Stimulated activated CD8-positive, alpha-beta memory T cell treated with anti-CD3 and anti-CD28 coated beads, Interleukin-4, amount 100 ng/mL, for 24 hours (primary cell): ENCODE measurements at places on chromosomes 16 and 17.

DNA sequence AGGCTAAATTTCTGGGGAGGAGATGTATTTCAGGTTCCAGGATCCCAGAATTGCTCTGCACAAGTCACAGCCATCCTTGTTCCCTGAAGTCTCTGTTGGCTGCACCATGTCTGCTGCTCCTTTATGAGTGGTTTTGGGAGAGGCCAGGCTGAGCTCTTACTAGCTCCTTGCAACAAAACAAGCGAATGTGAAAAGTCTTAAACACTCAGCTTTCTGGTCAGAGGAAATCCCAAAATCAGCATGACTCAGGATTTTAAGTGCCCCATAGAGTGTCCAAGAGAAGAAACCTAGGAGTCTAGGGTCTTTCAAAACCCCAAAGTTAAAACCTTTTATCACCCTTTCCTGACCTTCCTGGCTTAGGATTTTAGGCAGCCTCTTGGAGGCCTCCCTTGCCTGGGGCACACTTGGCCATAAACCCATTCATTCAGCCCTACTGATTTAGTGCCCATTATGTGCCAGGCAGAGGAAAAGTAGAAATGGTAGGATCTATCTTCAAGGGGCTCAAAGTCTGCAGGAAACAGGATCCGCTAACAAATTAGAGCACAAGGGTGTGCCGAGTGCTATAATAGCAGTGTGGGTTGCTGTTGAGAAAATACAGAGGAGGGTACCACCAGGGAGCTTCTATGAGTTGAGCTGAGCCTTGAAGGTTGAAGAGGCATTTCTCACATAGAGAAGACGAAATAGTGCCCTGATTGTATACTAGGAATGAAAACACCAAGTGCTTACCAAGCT lies 36.9 kb downstream of the SOST start:
- DNase-seq: no peak

DNA sequence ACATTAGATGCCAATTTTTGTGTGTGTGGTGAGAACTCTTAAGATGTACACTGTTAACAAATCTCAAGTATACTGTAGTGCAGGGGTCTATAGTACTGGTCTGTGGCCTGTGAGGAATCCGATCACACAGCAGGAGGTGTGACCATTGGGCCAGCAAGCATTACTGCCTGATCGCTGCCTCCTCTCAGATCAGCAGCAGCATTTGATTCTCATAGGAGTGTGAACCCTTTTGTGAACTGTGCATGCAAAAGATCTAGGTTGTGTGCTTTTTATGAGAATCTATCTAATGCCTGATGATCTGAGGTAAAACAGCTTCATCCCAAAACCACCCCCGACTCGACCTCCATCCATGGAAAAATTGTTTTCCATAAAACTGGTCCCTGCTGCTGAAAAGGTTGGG lies 12.6 kb downstream of the ZNF267 start:
- DNase-seq: no peak

DNA sequence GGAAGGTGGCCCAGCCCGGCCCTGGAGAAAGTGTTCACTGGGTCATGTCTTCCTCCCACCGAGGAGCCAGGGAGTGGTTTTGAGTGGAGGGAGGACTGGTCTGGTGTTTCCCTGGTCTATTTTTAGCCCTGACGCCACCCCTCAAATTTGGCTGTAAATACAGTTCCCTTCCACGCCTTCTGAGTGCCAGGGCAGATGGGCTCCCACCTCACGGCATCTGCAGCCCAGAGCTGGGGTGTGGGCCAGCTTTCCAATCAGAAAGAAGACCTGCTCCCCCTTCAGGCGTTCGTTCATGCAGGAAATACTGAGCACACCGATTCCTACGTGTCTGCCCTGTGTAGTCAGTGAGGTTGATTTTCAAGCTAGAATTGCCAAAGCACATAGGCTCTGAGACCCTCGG lies 53.7 kb downstream of the SNX20 start:
- DNase-seq: peak; percentile 11

- DNase-seq: peak; percentile 56
Measured at GRCh38 chr16:728131-728889, 1.4 kb downstream of the HAGHL start.

DNA sequence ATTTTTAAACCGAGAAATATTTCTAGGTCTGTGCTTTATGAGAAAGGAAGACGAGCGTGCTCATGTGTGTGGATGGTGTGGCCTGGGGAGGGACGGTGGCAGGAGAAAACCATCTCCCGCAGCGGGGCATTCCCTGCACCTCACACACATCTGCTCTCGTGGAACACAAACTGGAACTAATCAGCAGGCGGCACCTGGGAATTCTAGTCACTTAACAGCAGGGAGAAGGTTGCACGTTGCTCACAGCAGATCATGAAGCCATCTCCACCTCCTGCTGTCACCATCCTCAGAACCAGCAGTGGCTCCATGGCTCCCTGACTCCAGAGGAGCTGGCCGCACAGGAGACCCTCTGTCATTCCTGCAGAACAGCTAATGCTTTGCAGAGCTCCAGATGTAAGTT lies 35.2 kb downstream of the ADCY9 start:
- no peak for DNase-seq

DNA sequence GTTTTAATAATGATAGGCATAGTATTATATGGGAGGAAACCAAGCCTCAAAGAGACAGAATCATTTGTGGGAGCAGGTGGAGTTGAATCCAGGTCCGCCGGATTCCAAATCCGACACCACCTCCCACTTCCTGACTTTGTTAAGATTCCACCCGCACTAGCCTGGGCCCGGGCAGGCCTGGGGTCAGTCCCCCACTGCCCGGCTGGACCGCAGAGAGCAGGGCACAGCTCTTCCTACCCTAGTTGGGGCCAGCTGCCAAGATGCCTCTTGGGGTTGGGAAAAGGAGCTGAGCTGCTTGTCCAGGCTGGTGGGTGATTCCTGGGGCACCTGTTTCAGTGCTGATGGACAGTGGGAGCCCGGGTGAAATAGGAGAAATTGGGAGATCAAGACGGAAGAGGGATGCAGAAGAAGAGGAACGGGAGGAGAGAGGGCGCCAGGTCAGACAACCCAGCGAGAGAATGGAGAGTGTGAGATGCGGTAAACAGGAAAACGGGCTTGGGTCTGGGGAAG lies 53.9 kb downstream of the OR1D5 start:
- DNase-seq: no peak

DNA sequence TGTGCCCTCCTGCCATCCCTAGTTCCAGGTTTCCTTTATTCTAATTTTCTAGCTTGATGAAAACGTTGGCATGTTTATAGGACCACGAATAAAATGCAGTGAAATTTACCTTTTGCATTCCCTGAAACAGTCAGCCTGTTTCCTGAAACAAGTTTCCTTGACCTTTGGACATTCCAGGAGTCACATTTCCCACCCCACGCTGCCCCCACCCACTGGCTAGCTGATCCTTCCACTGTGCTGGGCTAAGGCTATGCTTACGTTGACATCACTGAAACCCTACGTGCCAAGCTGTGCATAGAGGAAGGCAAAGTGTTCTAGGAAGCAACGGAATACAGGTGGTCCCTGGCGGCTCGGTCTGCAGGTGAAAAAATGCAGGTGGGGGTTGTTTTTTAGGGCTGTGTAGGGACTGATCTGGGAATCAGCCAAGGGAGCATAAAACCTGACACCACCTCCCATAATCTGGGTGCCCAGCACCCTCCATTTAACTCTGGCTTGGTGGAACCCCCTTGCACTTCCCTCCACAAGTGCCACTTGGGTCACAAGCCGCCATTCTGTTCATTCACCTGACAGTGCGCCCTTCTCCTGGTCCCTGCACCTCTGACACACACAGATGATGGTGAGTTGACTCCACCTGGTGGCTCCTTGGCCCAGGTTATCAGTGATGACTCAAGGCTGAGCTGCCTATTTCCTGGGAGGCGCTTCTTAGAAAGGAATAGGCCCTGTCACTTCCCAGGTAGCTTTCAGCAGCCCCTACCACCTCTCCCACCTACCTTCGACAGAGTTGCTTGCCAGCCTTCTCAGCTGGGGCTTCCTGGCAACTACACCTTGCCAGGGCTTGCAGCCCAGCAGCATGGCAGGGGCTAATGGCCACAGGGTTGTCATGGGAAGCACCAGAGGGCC lies 83.7 kb downstream of the N4BP1 start:
- no peak for DNase-seq

DNA sequence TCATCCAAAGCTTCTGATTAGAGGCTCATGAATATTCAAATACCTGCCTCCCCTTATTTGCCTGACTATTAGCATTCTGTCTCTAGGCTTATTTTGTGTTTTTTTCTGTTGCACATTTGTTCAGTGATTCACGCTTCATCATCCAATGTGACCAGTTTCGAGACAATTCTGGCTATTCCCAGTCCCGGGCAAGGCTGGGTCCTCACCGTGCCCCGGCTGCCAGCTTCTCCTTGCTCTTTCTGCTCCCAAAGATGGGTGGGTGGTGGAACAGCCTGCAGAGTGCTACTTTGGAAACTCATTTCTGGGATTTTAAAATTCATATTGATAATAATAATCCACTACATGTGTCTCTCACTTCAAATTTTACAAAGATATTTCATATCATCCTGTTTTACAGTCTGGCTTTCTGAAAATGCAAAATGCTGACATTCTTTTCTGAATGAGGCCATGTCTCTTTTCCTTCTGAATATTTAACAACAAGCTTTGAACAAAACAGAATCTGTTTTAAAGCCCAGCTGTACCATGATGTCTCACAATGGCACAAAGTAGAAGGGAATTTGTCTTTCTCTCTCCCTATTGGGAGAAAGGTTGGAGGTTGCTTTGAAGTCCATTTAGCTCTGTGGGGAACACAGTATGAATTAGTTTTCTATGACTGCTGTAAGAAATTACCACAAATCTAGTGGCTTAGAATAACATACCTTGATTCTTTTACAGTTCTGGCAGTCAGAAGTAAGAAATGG lies 116.9 kb upstream of the CDH13 start:
- no peak for DNase-seq

DNA sequence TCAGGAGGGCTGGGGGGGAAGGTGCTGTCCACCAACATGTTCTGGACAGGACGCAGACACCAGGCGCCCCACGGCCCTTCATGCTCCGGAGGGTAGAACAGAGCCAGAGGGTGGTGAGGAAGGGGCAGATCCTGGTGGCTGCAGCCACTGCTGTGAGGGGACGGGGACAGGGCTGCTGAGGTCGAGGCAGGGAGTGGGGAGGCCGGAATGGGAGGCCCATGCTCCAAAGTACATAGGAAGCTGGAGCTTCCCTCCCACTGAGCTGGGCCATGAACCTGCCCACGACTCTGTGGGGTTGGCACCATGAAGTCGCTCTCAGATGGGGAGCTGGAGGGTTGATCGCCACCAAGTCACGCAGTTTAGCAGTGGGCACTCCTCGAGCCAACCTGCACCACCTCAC lies 8.0 kb upstream of the METRNL start:
- no peak for DNase-seq

DNA sequence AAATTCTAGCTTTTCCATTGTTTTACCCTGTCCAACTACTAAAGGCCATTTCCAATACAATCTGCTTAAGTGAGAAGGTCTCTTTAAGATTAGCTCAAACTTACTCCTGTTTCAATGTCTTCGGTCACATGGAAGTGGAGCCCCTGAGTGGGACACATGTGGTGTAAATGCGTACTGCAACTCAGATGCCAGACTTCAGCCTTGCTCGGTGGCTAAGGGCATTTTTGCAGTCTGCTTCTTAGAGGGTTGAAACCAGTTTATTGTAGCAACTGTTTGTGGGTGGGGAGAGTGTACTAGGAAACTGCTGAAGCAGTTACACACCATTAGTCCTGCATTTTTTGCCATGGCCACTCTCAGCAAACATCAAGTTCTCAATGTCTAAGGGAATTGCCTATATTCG lies 140.6 kb downstream of the PARN start:
- DNase-seq: no peak

GRCh38 chr16:8847623-8848022 lies 21.2 kb downstream of the CARHSP1 start:
- no peak for DNase-seq

DNA sequence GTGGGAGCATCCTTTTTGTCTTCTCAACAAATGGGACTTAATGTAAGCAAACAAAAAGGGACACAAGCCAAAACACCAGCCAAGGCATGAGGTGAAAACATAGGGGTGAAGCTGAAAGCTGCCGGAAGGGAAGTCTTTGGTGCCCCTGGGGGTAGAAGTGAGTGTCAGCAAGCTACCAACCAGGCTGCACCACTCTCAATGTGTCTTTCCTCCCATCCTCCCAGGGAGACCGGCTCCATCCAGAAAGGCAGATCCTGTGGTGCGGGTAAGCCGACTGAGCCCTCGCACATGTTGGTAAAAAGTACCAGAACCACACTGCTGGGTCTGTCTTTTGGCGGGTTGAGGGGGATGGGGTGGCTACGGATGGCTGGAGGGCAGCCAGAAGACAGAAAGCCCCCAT lies 52.0 kb upstream of the SREBF1 start:
- DNase-seq: no peak

- DNase-seq: no peak
Measured at GRCh38 chr16:13561291-13562070, 358.5 kb upstream of the ERCC4 start.

- no peak for DNase-seq
Measured at GRCh38 chr17:42197564-42198156, 3.4 kb upstream of the GHDC start.

- no peak for DNase-seq
Measured at GRCh38 chr17:82283208-82283749, 9.8 kb upstream of the CSNK1D start.

- DNase-seq: no peak
Measured at GRCh38 chr16:55045329-55045728, 114.7 kb downstream of the IRX5 start.

DNA sequence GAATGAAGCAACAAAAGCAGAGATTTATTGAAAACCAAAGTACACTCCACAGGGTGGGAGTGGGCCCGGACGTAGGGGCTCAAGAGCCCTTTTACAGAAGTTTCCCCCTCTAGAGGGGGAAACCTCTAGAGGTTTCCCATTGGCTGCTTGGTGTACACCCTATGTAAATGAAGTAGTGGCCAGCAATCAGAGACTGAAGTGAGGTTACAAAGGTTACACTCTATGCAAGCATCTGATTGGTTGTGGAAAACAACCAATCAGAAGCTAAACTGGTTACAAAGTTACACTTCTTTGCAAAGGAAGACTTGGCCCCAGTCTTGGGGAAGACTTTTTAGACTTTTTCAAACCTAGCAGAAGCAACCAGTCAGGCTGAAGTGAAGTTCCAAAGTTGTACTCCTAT lies 27.1 kb downstream of the CRAMP1 start:
- DNase-seq: no peak

GRCh38 chr17:17981330-17981729 lies 8.7 kb downstream of the DRC3 start:
- DNase-seq: no peak

GRCh38 chr16:1828645-1829410 lies 1.8 kb downstream of the FAHD1 start:
- no peak for DNase-seq

DNA sequence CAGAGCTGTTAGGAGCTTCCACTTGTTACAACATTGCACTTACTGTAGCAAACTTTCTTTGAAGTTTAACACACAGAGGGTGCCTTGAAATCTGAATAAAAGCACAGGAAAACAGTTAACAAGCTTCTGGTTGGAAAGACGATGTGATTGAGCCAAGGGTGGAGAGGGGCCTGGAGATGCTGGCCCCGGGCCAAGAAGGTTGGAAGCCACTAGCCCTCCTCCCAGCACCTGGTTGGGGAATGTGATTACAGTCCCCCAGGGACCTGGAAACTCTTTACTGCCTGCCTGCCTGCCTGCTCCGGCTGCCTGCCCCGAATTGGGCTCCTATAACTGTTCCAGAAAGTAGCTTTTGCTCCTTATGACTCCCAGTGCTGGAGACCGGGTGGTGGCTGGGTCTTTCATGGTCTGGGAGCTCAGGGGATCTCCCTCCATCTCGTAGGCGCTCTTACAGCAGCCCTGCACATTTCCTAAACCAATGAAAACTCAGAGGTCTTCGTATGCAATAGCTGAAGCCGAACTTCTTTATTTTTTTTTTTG lies 48.0 kb upstream of the ZFHX3 start:
- no peak for DNase-seq

GRCh38 chr16:20622498-20622870 lies 46.3 kb upstream of the ACSM2B start:
- DNase-seq: no peak
